ENCODE measurements at places on chromosomes 2 and 18. TPM values are rescaled to one million over a fixed set of nuclear protein-coding genes. Genes with fewer than 3 reads are reported as not detected.

FAM124B gene
- total RNA-seq = 0.26 TPM

DHRS9 gene
- 0.65 TPM for total RNA-seq

CHRNG gene
- 3.3 TPM for total RNA-seq

CCDC178 gene
- total RNA-seq = 1.7 TPM

B3GNT7 gene
- 0.80 TPM for total RNA-seq

HOXD10 gene
- not detected for total RNA-seq

ITGA6 gene
- 11.8 TPM for total RNA-seq

GPR45 gene
- not detected for total RNA-seq

ACADL gene
- total RNA-seq = not detected

NIF3L1 gene
- 21.4 TPM for total RNA-seq

WDR54 gene
- total RNA-seq = 88.8 TPM

CRYBA2 gene
- total RNA-seq = not detected

NYAP2 gene
- total RNA-seq = under 0.01 TPM

UGT1A10 gene
- total RNA-seq = not detected

ASXL3 gene
- total RNA-seq = 2.2 TPM
